CD4-positive, alpha-beta T cell treated with Interleukin-15 for 1 hour (primary cell): ENCODE measurements at places on chromosomes 16 and 17.

DNA sequence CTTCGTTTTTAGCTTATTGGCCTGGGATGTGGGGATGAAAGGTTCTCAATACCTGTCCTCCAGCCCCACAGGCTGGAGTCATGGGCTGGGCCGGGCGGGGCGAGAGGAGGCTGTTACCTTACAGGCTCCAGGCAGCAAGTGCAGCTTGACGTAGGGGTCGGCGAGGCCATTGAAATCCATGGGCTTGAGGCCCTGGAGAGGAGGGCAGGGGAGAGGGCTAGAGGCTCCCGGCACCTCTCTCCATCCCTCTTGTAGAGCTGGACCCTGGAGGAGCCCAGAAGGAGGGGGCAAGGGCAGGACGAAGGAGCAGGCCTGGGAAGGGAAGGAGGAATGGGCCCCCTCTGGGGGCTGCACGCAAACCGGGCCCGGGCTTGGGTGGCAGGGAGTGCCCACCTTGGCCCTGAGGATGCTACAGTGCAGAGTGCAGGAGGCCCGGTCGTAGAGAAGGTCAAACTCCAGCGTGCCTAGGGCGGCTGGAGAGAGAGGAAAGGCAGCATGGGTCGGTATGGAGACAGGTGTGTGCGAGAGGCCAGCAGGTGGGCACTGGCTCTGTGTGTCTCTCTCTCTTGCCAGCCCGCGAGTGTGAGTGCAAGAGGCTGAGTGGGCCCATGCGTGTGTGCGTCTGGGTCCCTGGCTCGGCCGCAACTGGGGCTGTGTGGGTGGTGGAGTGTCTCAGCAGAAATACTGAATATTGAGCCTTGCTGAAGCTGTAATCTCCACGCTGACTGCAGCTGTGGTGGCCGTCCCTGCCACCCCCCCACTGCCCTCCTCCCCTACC, 1.6 kb downstream of the DOC2A start:
- no peak for DNase-seq

GRCh38 chr16:76278086-76278485, 885 bp downstream of the CNTNAP4 start:
- DNase-seq: no peak

GRCh38 chr16:81627024-81627423, 152.1 kb upstream of the PLCG2 start:
- DNase-seq: no peak

GRCh38 chr17:73595479-73595878, 48.8 kb downstream of the SDK2 start:
- no peak for DNase-seq

DNA sequence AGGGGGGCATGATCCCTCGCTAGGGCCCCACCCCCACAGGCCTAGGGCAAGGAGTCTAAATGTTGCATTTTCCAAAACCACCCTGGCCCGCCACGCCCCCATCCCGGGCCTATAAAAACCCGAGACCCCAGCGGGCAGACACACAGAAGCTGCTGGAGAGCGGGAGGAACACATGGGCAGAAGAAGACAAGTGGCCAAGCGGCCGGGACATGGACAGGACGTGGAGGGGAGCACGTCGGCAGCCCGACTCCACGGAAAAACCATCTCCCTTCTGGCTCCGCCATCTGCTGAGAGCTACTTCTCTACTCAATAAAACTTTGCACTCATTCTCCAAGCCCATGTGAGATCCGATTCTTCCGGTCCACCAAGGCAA, 34.1 kb upstream of the ENPP7 start:
- DNase-seq: no peak

DNA sequence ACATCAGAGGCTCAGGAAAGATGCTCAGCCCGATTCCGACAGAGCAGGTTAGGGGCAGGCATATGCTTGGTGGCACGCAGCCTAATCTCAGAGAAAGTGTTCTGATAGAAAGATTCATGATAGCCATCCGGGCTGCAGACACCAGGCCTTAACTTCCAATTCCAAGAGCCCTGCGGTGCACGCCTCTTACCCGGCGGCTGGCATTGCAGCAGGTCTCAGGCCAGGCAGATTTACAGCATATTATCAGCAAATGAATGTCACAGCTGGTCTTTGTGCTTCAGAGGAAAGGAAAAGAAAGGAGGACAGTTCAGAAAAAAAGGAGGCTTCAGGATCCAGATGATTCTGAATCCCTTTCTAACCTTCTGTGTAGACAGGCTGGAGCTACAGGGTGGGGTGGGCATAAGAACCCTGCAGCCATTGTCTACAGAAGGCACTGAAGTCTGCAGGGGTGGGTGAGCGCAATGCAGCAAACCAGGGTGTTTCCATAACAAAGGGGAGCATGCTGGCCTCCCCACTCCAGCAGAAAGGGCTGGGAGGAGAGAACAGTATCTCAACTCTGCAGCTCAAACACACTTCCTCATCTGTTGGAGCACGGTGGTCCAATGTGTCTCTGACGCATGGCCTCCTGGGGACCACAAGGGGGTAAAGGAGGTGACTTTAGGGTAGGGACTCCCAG, 277.4 kb upstream of the XYLT1 start:
- no peak for DNase-seq

DNA sequence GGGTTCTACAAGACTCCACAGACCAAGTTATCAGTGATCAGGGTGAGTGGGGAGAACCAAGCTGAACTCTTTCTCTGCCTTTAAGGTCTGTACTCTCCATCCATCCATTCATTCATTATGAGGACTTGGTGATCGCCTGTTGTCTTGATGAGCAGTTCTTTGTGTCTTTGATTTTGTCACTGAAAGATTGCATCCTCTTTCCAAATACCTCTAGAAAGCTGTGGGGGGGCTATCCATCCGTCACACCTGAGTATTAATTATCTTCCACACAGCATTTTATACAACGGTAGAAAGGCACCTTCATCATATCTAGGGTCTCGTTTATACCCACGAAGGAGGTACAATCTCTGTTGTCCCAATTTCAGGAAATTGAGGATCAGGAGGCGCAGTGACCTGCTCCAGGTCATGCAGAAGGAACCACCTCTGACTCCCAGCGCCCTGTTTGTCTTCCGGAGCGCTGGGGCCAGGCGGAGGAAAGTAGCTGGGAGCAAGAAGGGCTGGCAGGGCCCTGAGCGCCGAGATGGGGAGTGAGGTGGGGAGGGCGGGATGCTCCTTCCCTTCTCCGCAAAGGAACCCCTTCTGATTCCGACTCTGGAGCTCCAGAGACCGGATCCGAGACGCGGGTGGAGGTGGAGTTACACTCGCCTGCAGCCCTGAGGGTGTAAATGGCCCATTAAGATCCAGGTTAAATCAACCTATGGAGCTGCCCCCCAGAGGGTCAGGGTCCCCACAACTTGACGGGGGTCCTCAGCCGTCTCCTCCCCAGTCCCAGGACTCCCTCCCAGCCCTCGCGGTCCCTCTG, 605 bp upstream of the ABAT start:
- DNase-seq: no peak

DNA sequence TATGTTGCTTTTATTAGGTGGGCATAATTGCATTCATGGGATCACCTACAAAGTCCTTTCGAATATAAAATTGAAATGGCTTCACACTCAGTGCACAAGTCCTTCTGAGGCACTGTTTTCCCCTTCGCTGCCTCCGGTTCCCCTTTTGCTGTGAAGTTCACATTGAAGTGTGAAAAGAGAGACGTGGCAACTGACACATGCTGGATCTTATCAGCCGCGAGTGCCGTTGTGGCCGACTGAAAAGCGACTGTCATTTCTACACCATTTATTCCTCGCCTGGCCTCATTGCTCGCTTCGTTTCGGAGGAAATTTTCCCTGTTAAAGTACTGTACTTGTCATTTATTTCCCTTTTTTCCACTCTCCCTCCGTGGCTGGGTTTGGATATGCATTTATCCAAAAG, 423.5 kb downstream of the MAF start:
- peak; percentile 23 for DNase-seq

DNA sequence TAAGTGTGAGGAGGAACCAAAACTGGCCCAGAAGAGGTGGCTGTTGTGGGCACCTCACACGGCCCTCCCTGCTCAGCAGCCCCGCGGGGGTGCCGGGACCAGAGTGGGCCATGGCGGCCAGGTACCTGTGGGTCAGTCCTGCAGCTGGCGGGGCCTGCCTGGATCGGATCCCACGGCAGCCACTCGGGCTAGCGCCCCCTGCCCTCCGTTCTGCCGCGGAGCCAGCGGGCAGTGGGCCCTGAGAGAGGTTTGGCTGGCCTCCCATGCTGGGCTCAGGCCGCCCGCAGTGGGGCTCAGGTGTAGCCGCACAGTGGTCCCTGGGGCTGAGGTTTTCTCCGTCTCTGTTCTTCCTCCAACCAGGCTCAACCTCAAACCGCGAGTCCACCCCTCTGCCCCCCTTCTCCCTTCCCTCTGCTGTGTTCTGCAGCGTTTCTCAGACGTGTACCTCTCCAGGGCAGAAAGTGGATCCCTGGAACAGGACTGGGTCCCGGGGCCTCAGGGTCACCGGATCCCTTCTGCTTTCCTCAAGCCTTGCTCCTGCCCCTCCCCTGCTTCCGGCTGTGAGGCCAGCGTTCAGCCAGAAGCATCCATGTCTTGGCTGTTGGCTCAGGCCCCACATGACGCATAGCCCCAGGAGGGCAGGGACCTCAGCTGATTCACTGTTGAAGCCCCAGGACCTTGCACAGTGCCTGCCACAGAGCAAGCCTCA, 28.6 kb upstream of the ITGA3 start:
- DNase-seq: no peak

GRCh38 chr16:27841911-27842310, 221.6 kb downstream of the GSG1L start:
- DNase-seq: no peak

GRCh38 chr17:81924557-81925532, 2.7 kb downstream of the MAFG start:
- DNase-seq: no peak

DNA sequence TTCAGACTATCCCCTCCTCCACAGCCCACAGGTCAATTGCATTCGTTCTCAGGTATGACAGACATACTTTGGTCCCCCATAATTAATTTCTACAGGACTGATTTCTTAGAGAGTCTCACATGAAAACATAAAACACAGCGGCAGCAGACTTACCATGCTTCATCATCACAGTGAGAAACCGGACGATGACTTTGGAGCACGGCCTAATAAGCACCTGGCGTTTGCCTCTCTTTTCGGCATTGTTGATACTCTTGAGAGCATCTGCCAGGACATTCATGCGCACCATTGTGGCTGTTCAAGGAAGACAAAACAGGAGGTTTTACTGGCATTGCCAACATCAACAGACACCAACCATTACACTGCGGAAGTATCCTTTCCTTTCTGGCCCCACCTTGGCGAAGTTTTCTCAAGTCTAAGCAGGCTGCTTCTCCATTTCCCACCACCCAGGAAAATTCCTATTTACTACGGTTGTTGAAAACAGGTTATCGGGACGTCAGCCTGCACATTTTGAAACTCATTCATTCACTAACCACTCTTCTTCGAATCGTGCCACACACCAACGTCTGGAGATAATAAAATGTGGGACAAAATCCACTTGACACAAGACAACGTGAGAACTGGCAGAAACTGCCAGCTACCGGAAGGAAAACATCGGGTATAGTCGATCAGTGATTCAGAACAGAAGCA, 1.2 kb downstream of the RPS15A start:
- no peak for DNase-seq

DNA sequence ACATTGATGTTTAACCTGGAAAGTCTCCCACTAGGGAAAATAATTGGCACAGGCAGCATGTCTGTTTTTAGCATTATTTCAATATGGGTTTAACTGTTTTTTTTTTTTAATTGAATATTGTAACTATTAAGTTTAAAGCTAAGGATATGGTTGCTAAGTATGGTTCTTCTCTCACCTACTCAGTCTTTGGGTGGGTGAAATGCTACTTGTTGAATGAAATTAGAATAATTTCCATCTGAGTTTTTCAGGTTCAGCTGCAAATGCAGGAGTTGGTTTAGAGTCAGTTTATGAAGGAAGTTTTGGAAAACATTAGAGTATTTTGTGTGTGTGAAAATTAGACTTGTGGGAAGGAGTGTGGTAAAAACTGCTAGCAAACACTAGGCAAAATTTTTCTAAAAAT, 93.5 kb downstream of the PRKCA start:
- DNase-seq: no peak

DNA sequence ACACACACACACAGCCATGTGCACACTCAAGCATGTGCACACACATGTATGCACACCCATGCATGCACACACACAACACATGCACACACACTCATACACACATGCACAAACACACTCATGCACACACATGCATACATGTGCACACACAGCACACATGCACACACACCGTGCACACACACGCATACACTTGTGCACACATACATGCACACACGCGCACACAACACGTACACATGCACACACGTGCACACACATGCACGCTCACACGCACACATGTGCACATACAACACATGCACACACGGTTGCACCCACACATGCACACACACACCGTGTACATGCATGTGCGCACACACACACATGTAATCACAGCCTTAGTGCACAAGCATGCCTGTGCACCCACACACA, 230.4 kb upstream of the GSE1 start:
- DNase-seq: no peak

GRCh38 chr17:59696682-59697277, 10.4 kb downstream of the PTRH2 start:
- no peak for DNase-seq

GRCh38 chr17:31494259-31495021, 103.0 kb downstream of the RAB11FIP4 start:
- peak; percentile 72 for DNase-seq

DNA sequence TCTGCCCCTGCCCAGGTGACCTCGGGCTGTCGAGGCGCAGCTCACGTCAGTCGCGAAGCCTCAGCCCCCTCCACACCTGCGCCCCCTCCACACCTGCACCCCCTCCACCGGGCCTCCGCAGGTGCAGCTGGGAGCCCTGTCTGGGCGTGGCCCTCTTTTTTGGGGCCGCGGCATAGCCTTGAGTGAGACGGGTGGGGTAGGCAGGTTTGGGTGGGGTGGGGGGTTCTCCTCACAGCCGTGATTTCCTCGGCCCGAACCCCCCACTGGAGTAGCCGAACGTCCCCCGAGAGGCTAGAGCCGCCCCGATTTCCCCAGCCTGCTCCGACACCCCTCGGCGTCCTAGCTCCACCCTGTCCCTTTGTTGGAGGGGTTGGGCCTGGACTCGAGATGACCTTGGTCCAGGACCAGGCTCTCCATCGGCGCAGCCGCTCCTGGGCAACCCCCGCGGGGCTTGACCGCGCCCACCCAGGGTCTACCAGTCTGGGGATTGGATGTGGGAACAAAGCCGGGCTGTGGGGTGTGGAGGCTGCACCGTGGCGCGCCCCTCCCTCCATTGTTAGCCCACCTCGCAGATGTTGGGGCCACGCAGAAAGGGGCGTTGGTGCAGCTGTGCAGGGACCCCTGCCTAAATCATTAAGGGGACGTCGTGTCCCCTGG, 626 bp downstream of the TUBB3 start:
- no peak for DNase-seq

GRCh38 chr17:1746975-1747543, 4.4 kb downstream of the SERPINF2 start:
- DNase-seq: no peak

DNA sequence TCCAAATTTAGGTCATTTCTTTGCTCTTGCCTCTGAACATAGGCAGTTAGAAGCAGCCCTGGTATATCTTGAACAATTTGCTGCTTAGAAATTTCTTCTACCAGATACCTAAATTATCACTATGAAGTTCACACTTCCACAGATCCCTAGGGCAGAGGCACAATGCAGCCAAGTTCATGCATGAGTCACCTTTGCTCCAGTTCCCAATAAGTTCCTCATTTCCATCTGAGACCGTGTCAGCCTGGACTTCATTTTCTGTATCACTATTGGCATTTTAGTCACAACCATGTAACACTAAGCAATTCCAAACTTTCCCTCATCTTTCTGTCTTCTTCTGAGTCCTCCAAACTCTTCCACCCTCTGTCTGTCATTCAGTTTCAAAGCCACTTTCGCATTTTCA, 45.0 kb downstream of the KCNJ16 start:
- DNase-seq: no peak

GRCh38 chr17:76567634-76568432, 17.8 kb downstream of the ST6GALNAC2 start:
- DNase-seq: no peak
